ENCODE measurements at places on chromosomes 16 and 17.
A peak's percentile ranks its signal among the peaks of the same experiment; 100 is the strongest.

DNA sequence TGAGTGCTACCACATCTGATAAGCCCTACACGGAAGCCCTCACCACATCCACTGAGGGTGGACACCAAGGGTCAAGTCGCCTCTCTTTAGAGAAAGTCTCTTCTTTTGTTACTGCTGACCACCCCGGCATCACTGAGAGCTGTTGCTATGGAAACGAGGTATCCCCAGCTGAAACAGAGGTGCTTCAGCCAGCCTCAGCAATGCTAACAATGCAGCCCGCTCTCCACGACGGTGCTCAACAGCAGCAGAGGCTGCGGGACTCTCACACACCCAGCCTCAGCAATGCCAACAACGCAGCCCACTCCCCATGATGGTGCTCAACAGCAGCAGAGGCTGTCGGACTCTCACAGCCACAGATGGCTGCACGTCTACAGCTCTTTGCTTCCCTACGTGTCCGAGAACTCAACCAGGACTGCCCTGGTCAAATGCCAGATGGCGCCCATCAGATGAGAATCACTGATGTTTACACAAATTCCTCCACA lies 41.4 kb downstream of the VPS53 start:
- no peak for DNase-seq

DNA sequence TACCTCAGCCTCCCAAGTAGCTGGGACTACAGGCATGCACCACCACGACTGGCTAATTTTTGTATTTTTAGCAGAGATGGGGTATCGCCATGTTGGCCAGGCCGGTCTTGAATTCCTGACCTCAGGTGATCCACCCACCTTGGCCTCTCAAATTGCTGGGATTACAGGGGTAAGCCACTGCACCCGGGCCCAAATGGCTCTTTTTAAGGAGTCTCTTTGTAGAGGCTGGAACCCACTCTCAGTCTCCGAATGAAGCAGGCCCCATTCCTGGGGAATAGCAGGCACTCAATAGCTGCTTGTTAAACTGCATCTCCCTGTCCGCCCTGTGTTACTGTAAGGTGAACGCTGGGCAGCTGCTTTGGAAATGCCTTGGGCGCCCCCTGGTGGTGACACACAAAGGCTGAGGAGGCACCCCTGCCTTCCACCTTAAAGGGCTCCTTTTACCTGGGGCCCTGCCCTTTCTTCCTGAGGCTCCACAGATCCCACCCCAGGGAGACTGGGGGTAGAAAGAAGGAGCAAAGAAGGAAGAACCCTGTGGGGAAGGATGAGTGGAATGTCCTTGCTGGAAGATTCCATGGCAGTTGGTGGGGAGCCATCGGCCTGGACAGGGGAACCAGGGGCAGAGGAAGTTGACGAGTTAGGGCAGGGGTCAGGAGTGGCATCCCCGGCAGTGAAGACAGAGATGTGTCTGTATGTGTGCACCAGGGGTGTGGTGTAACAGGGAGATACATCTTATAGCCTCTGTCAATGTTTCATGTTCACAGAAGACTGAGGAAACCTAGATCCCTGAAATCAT lies 6.1 kb upstream of the SP2 start:
- peak; percentile 41 for DNase-seq

GRCh38 chr17:78781104-78781892 lies 775 bp downstream of the CYTH1 start:
- no peak for DNase-seq

GRCh38 chr17:40451420-40451819 lies 8.2 kb downstream of the IGFBP4 start:
- DNase-seq, result no peak

GRCh38 chr17:77317091-77317750 lies 176.5 kb downstream of the SEC14L1 start:
- no peak for DNase-seq

DNA sequence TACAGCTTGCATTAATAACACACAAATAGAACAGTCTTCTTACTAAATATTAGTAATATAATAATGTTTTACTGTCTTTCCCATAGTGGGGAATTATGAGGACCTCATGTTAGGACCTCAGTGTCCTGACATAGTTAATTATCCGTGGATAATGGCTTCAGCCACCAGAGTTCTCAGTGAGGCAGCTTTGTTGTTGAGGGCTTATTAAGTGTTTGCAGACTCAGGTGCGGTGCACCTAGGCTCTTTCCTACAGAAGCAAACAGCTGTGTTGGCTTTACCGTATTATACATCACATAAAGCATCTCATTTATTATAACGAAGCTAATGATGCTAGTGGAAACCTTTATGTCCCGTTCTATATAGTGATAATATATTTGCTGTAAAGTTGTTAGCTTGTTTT lies 246.7 kb downstream of the FTO start:
- DNase-seq, result no peak

DNA sequence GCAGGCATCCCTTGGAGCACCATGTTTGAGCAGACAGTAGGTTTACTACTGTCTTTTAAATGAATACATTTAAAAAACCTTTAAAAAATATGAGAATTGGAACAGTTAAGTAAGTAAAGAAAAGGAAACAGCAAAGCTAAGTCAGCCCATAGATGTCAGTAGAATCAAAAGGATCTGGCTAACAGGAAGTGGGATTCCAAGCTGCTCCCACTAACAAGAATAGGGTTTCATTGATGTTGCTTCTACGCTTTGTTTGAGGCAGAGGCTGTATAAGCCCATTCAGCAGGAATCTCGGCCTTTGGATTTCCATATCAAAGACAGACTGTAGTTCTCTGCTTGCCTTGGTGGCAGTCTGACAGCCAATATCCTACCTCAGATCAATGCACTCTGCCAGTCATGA lies 122.9 kb upstream of the ELAC2 start:
- DNase-seq, result no peak

DNA sequence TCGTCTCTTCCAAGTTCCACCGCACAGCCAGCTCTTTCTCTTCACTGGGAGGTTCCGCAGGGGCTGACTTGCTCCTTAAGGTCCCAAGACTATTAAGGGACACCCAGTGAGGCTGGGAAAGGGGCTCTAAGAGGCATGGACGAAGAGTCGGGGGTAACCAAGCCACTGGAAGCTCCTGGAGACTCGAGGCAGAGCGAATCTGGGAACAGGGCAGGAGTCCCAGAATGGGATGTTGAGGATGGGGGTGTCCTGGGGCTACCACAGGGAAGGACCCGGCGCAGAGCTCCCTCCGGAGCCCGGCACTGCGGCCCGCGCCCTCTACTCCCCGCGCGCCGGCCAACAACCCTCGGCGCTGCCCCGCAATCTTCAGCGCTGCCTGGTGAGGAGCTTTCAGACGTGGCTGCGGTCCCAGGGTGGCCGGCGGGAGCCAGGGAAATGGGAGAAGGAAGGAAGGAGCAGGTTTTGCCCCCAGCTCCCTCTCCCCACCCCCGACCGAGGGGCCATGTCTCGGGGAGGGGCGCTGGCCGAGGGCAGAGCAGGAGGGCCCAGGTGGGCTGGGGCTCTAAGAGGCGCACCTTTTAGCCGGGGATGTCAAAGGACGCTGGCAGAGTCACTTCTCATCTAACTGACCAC lies 581 bp downstream of the CHST5 start:
- no peak for DNase-seq

GRCh38 chr17:39927929-39928857 lies 661 bp downstream of the LRRC3C start:
- DNase-seq, result no peak

DNA sequence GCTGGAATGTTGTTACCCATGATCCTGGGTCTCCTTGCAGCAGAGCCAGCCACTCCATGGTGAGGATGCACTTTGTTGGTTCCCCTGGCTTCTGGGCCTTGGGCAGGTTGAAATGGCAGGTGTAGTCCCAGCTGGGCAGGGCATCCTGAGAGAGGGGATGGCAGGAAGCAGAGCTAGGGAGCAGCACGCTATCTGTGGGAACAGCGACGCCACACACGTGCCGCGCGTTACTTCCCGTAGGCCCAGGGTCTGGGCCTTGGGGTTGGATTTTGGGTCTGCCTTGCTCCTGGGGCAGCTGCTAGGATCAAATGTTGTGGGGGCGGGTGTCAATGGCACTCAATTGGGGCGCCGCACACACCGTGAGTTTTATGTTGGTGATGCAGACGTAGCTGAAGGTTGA lies 368.0 kb downstream of the CPPED1 start:
- no peak for DNase-seq

GRCh38 chr16:13307255-13307654 lies 405.9 kb downstream of the SHISA9 start:
- DNase-seq, result no peak

- no peak for DNase-seq
Observed at GRCh38 chr16:66889622-66890021, 9.3 kb downstream of the PDP2 start.

DNA sequence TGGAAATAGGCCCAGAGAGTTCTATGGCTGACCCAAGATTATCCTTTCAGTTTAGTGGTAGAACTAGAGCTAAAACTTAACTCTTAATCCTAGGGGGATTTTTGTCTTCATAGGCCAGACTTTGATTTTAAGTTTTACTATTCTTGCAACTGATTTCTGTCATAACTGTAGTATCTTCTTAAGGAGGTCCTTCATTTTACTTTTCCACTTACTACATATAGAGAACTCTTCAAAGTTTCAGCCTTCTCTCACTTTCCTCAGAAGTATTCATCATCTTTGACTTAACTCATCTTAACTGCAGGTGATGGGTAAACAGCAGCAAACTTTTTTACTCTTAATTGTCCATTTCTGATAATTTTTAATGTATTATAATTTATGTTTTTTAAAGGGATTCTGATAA lies 23.4 kb downstream of the RBBP6 start:
- no peak for DNase-seq

DNA sequence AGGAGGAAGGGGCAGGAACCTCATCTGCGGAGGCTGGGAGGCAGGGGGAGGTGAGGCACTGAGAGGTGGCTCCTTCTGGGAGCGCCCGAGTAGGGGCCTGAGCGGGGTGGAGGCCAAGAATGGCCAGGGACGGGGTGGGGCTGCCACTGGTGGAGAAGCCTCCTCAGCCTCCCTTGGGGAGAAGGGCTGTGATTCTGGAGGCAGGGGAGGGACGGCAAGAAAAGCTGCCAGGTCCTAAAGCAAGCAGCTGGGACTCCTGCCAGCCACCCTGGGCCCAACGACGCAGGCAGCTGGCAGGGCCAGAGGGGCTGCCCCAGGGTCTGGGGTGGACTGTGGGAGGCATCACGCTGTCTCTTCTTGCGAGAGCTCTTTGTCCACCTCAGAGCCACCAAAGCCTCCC lies 12.7 kb upstream of the MLKL start:
- no peak for DNase-seq

GRCh38 chr16:60027351-60027750 lies 1293.2 kb upstream of the GOT2 start:
- DNase-seq, result no peak

GRCh38 chr16:1550696-1551095 lies 17.2 kb downstream of the TMEM204 start:
- no peak for DNase-seq

DNA sequence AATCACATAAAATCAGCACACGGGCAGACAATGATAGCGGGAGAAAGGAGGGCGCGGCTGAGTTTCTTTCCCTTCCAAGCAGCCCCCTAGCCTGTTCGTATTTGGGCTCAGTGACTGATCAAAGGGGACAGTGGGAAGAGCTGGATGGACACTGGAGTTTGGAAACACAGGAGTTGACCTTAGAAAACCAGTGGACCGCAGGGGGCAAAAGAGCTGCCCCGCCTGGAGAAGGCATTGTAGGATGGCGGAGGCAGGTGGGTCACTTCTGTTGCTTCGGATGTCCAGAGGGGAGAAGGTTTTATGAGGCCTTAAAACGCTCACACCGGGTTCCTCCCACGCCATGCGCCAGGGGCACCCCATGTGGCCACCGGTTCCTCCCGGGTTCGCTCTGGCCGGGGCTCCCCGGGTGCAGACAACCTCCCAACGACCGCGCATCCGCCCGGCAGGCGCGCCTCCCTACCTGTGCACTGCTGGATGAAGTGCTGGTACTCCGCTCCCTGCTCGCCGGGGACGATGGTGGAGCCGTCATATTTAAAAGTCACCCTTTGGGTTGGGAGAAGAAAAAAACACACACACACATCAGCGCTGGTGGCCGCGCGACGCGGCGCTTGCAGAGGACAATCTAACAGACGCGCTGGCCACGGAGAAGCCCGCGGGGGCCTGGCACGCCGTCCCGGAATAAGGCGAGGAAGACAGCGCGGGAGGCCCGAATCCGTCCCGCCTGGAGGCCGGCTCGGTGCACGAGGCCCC lies 662 bp downstream of the COTL1 start:
- no peak for DNase-seq

GRCh38 chr16:31513126-31513525 lies 4.9 kb upstream of the RUSF1 start:
- no peak for DNase-seq

DNA sequence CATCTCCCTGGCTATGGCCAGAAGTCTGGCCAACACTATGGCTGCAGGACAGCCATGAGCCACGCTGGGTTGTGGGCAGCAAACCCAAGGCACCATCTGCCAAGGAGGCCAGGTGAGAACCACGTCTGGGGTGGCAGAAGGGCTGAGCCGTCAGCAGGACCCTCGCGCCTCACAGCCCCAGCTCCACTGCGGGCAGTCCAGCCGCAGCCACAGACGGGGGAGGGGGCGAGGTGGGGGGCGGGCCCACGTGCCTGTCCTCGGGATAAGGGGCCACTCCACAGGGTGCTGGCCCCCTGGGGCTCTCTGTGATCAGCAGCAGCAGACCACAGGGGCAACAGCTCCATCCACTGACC lies 6.5 kb upstream of the BAIAP2 start:
- DNase-seq, result no peak

All from brain pericyte (primary cell).